ENCODE measurements at places on chromosomes 7 and 10. TPM values are rescaled to one million over a fixed set of nuclear protein-coding genes. Genes with fewer than 3 reads are reported as not detected.
A peak's percentile ranks its signal among the peaks of the same experiment; 100 is the strongest.

DNA sequence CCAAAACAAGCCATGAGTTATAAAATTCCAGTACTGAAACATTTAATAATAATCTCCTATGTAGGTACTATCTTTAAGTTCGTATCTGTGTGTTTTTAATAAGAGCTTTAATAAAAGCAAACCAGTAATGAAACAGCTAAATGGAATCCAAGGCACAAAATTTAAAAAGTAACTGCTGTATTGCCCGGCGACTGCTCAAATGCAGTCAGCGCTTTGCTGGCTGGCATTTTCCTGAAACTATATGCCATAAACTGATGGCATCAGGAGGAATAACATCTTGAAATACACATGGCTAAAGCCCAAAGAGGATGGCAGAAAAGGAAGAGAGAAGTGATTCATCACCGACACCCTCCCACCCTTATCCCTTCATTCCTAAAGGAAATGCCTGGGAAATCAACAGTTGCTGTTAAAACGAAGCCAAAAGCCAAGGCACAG lies 133.1 kb downstream of the CUBN start:
- peak; percentile 64 for DNase-seq

DNA sequence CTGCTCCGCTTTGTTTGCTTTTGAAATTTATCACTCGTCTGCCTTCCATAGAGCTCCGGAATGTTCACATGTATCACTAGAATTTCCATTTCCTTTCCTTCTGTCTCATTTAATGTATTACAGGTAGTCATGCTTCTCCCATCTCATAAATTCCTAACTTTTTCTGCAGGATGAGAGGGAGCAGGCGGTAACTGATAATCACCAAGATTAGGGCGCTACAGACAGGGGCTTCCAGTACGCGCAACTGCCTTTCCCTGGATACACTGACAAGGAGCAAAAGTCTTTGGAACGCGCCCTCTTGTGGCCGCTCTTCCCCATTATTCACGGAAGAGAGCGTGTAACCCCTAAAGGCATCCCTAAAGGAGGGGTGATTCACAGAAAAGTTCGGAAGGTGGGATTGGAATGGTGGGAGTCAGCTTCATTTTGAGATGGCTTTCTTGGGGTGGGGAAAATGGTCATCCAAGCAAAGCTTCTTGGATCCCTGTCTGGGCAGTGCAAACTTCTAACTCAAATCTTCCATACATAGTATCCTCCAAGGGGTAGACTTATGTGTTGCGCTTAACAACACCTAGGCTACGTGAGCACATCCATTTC lies 6.5 kb downstream of the INHBA start:
- DNase-seq: peak; percentile 92

DNA sequence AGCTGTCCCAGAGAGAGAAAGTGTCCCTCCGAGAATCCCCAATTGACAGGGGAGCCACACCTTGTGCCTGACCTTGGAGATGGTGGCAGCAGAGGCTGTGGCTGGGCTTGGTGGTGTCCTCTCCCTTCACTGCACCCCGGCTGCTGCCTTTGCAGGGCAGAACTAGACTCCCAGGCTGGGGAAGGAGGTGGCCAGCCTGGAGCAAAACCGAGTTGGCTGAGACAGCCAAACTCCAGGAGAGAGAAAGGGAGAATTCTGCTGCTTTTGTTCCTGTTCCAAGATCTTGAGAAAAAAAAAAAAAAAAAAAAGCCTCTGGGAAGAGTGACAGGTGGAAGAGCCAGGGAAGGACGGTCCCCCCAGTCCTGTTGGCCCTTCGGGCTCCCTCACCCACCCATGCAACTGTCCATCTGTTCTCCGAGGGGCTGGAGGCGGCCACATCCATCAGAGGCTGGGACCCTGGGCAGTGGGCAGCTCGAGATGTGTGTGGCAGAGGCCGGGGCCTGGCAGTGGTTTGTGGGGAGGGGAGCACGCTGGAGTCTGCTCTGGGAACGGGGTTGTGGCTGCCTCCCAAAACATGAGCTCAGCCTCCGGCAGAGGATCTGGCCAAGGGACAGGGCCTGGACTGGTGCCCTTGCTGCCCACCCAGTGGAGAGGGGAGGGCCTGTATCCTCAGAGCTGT lies 35.5 kb downstream of the CLIP2 start:
- DNase-seq: no peak

DGKI gene
- total RNA-seq: 29.9 TPM

DNA sequence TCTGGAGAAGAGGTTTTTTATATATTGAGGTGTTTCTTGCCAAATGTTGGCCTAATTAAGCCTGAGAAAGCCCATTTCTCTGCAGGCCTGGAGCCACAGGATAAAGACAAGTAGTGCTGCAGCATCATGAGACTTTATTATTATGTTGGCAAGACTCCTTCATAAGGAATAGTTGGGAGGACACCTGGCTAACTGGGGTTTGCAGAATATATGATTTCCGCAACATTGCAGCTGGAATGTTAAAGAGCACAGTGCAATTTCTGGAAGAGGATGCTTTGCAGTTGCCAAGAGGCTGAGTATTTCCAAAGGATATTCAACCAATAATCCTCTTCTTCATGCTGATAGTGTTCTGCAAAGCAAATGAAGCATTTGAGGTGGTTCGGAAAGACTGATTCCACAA lies 1512.8 kb upstream of the LRRTM3 start:
- DNase-seq: no peak

DNA sequence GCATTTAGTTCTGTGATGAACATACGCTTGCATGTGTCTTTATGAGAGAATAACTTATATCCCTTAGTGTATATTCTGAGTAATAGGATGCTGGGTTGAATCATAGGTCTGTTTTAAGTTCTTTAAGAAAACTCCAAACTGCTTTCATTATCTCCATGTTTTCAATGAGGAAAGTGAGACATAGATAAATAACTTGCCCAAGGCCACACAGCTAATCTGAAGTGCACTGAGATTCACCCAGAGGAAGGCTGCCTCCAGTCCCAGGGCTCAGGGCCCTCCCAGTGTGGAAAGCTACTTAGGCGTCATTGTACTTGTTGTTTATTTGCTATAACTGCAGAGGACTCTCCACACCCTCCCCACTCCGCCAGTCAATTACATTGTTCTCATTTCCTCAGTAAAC lies 126.7 kb downstream of the INHBA start:
- peak; percentile 59 for DNase-seq

- peak; percentile 63 for DNase-seq
Observed at GRCh38 chr7:2523941-2524807, 4.6 kb downstream of the LFNG start.

ELFN1 gene
- total RNA-seq: 1.1 TPM

DNA sequence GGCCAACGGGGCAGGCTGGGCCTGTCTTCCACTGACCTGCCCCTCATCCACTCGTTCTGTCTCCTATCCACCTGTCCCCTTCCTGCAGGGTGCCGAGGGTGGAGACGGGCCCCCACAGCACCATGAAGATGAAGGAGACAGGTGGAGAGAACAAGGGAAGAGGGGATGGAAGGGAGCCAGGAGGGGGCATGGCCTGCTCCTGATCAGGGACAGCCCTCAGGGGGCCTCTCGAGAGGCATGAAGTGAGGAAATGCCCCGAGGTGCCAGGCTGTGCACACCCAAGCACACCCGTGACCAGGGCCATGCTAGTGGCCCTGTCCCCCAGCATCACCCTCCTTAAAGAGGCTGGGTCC lies 111.2 kb downstream of the ZMIZ1 start:
- no peak for DNase-seq

DNA sequence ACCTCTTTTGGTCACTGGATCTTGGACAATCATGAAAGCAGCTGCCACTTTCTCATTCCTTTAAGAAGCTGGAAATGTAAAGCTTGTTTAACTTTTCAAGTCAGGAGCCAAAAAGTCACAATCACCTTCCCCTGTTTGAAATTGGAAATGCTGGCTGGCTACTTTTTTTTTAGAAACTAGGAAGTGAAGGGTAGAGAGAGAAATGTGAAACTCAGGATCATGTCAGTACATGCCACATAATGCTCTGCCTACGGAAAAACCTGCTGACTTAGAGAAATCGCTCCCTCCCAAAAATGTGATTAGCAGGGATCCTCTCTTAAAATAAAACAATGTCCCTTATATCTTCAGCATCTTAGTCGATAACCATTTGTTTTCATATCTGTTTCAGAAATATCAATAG lies 188.4 kb upstream of the C7orf33 start:
- DNase-seq: peak; percentile 19

- DNase-seq: peak; percentile 43
Observed at GRCh38 chr10:116084161-116084560, 188.8 kb downstream of the GFRA1 start.

GRCh38 chr10:6353526-6353925 lies 150.8 kb downstream of the PFKFB3 start:
- DNase-seq: no peak

DNA sequence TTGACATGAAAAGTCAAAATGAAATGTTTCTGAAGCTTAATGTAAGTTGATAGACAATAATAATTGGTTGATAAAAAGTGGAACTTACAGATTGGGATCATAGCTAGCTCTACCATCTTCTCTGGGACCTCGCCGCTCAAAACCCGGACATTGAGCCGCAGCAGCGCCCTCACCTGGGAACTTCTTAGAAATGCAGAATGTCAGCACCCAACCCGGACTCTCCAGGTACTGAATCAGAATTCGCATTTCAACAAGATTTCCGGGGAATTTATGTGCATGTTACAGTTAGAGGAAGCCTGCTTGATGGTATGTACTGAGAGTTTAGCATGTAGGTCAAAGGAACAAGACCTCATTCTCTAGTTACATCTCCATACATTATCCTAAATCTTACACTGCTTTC lies 36.7 kb upstream of the ABLIM1 start:
- DNase-seq: peak; percentile 44

DNA sequence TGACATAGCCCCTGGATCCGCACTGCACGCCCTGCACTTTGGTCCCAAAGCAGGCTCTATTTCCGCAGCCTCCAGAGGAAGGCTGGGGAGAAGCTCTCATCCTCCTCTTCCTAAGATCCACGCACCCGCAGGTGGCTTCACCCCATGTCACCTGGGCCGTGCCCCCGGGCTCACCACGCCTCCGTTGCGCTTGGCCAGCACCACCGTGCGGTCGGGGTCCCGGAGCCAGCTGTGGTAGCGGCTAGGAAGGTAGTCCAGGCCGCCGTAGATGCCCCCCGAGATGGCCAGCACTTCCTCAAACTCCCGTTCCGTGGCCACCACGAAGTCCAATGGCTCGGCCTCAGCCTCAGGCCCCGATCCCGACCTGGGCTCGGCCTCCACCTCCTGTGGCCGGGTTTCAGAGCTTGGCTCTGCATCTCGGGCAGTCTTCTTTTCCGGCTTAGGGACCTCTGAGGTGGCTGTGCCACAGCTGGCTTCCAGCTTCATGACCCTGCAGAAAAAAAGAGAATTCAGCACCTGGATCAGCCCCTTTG lies 5.7 kb downstream of the NAT16 start:
- DNase-seq: peak; percentile 38

- no peak for DNase-seq
Observed at GRCh38 chr10:117609796-117610170, 67.2 kb downstream of the EMX2 start.

TSPAN13 gene
- 35.5 TPM for total RNA-seq

DNA sequence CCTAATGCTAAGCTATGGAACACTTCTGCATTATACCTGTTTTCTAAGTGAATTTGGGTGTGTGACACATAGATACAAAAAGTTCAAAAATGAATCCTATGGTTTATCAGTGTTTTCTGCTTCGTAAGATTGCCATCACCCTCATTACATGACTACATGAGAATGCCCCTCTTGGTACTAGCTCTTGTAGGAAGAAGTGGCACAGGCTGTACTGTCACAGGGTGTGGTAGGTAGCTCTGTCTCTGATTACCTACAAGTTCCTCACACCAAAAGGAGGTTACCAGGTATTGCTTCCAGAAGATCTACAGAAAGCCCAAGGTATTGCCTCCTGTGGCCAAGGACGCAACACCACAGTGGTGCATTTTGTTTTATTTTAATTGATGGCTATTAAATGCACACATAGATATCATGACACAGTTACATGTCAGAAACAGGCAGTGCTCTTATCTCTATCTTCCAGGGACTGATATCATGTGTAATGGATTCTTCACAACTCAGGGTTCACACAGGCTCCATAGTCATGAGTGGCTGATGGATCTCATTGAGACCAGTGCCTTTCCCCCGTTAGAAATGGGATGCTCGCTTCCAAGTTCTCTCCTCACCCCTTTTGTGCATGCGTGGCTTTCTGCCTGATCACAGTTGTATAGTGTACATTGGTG lies 6.6 kb downstream of the OPTN start:
- DNase-seq: no peak

GRCh38 chr7:2811476-2812113 lies 32.5 kb downstream of the GNA12 start:
- DNase-seq: no peak
